ENCODE measurements at places on chromosomes 2 and 18. TPM values are rescaled to one million over a fixed set of nuclear protein-coding genes. Genes with fewer than 3 reads are reported as not detected.
A peak's percentile ranks its signal among the peaks of the same experiment; 100 is the strongest.

DNA sequence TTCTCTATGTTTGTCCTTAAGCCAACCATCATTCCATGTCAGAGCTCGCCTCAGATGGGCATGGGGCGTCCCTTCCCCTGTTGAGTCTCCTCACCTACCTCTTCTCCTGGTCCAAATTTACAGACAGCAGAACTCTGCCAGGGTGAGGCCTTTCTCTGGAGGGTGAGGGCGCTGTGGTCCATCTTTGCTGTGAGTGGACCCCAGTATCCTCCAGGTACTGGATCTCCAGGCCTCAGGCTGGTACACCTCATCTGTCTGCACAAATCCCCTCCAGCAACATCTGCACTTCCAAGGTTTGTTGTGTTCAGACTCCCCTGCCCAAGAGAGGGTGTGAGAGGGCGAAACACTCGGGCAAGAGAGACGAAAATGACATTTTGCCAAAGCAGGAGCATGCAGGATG is 63.9 kb upstream of the EDAR start:
- DNase-seq: no peak

DNA sequence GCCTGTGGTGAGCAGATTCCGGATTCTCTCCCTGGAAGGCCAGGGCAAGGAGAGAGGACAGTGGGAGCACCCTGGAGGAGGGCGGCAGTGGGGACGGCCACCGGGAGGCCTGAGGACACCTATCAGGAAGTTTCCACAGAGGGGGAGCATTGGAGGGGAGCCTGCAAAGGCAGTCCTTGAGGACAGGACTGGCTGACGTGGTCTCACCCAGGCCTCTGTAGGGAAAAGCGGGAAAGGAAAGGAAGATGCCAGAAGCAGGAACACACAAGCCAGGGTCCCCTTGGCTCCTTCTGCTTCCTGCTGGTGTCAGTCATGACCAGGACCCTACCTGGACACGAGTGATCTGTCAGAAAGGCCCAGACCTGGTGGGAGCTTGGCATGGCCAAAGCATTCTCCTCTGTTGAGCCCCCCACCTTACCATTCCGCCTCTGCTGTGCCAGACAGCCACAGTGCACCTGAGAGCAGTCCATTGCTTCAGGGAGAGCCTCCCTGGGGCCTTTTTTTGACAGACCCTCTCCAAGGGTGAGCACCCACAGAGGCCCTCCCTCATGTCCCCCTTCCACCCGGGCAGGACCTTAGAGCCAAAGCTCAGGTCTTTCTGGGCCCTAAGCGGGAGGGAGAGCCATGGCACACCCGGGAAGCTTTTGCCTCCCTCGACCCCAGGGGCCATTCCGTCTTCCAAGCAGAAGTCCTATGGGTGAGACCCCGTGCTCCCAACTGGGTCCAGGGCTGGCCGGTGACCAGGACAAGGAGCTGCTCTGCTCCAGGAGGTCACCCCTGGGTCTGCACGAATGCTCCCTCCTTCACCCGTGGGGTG is 333.1 kb downstream of the DYSF start:
- no peak for DNase-seq

DNA sequence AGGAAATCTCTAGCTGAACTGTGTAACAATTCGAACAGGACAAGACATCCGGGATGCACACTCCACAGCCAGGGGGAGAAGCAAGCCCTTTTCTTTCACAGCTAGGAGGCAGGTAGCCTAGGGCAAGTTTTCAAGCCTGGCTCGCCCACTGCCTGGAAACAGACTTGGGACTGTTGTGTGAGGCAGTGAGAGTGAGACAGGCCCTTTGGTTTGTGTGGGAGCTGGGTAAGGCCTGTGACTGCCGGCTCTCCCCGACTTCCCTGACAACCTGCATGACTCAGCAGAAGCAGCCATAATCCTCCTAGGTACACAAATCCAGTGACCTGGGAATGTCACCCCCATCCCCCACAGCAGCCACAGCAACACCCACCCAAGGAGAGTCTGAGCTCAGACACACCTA is 179.7 kb downstream of the WDPCP start:
- no peak for DNase-seq

GRCh38 chr18:56257205-56257604 is 381.2 kb downstream of the TXNL1 start:
- DNase-seq: peak; percentile 19

The GLI2 gene
- total RNA-seq: 5.8 TPM

The DTNB gene
- 10.3 TPM for total RNA-seq

All from hepatocyte (in vitro differentiated cells).